Kasumi-1 (cell line): ENCODE measurements at places on chromosomes 16 and 17.

GRCh38 chr17:66398617-66399016 is 96.2 kb downstream of the PRKCA start:
- DNase-seq, result no peak

- no peak for DNase-seq
Observed at GRCh38 chr17:37087683-37088082, 138.9 kb downstream of the AATF start.

DNA sequence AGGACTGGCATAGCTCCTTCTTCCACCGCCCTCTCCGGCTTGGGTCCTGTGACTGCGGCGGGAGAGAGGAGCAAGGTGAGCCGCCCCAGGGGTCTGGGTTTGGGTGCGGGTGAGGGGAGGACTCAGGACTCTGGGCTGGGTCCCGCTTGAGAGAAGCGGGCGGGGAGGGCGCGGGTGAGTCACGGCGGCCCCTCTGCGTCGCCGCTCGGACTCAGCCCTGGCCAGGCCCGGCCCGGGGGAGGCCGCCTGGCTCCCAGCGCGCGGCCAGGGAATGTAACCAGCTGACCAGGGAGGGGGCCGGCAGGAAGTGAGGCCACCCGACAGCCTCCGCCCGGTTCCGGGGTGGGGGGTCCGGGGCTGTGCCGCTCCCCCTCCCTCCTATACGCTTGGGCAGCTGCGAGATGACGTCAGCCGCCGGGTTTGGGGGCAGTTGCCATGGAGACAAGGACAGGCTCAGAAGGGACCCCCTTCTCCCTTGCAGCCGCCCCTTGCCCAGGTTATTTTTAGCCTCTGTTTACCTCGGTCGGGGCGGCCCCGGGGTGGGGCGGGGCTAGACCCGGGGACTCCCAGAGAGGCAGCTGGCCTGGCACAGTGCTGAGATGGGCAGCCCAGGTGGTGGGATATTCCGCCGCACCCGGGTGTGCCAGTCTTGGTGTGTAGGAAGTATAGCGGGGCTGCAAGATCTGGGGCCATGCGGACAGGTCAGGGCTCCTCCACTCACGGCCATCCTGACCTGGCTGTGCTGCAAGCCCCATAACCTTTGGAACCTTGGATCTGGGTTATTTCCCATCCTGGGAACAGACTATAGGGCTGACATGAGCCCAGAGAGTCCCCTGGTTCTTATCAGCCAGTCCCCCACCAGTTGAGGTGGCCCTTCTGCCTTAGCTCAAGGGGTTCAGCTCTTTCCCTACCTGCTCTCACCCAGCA is 1.6 kb downstream of the RIPOR1 start:
- DNase-seq, result no peak

- DNase-seq, result no peak
Observed at GRCh38 chr17:65586899-65587298, 25.5 kb upstream of the AXIN2 start.

DNA sequence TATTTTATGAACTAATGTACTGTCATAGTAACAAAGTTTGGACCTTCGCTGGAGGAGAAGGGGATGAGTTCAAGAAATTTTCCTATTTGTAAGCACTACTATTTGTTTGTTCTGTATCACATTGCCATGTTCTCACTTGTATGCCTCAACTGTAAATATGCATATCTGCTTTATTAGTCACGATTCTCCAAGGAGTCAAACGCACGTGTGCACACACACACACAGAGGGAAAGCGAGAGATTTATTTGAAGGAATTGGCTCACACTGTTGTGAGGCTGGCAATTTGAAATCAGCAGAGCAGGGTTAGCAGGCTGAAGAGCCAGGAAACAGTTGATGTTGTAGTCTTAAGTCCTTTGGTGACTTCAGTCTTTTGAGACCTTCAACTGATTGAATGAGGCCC is 24.9 kb upstream of the MYH2 start:
- no peak for DNase-seq

GRCh38 chr16:57133886-57134285 is 41.5 kb downstream of the CPNE2 start:
- no peak for DNase-seq

GRCh38 chr16:7304279-7304678 is 28.4 kb upstream of the RBFOX1 start:
- no peak for DNase-seq

DNA sequence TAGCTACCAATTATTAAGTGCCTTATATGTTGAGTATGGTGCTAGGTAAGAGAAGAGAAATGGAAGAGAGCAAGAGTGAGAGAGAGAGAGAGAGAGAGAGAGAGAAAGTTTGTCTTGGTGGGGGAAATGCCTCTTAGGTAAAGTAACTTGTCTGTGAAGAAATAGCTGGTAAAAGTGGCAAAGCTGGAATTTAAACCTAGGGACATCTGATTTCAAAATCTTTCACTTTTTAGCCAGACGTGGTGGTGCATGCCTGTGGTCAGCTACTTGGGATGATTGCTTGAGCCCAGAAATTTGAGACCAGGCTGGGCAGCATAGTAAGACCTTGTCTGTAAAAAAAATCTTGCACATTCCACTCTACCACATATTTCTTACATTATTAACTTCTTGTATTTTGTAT is 23.0 kb upstream of the CDR2 start:
- DNase-seq, result no peak

DNA sequence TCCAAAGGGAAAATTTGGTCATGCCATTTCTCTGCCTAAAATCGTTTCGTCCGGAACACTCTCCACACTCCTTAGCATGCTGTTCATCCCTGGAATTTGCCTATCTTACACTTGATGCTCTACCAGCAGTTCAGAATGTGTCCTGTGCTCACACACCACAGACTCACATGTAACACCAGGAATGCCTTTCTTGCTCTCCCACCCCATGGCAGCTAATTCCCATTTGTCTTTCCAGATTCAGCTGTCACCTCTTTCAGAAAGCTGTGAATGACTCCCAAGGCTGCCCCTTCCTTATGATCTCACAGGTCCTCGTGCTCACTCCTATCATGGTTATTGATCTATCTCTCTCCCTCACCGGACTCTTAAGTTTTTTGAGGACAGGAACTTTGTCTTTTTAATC is 38.1 kb downstream of the HYDIN start:
- DNase-seq, result no peak

- no peak for DNase-seq
Observed at GRCh38 chr17:38421171-38421841, 7.0 kb upstream of the ARHGAP23 start.

DNA sequence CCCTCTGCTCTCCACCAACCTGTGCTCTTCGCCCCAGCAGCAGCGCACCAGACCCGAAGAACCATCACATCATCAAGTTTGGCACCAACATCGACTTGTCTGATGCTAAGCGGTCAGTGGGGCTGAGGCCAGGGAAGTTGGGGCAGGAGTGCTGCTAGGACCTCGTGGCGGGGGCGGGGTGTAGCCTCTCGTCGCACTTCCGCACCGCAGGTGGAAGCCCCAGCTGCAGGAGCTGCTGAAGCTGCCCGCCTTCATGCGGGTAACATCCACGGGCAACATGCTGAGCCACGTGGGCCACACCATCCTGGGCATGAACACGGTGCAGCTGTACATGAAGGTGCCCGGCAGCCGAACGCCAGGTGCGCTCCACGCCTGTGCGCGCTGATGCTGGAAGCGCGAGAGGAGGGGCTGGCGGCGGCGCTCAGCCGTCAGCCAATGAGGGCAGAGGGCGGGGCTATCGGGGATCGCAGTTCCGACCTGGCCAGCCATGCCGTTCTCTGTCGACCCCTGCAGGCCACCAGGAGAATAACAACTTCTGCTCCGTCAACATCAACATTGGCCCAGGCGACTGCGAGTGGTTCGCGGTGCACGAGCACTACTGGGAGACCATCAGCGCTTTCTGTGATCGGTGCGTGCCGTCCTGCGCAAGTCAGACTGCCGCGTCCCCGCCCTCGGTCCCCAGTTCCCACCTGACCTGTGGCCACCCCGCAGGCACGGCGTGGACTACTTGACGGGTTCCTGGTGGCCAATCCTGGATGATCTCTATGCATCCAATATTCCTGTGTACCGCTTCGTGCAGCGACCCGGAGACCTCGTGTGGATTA is 3.2 kb upstream of the TMEM88 start:
- DNase-seq, result peak; percentile 70

GRCh38 chr16:64253096-64253495 is 868.8 kb downstream of the CDH11 start:
- DNase-seq, result no peak

DNA sequence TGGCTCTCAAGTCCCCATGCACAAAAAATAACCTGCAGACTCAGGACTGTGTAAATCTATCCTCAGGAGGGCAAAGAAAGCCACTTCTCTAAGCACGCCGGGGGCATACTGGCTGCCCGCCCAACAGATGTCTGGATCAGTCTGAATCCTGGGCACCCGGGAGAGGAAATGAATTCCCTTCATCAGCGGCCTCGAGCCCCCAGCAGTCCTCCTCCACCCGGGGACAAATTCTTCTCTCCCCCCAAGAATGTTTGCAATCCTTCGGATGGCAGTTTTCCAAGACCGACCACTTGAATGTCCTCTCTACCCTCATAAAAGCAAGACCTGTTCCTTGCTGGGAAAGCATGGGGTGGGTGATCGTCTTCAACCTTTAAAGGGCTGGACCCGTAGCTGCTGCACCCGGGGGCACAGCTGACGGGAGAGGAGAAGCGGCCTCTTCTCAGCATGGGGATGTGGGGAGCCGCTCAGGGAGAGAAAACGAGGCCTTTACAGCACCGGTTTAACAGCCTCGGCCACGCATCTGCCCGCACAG is 9.4 kb upstream of the MAP2K3 start:
- DNase-seq, result no peak

DNA sequence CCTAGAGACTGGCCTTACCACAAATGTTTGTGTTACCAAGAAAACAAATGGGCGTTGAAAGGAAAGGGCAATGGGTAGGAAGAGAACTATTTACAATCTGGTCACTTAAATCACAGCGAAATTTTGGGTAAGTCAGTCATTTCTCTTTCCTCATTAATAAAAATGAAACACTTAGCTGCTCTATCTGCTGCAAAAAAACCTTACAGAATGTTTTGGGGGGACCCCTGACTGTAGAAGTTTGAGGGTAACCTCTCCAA is 742 bp upstream of the NUTF2 start:
- no peak for DNase-seq

- no peak for DNase-seq
Observed at GRCh38 chr16:82995286-82995923, 368.6 kb downstream of the CDH13 start.

DNA sequence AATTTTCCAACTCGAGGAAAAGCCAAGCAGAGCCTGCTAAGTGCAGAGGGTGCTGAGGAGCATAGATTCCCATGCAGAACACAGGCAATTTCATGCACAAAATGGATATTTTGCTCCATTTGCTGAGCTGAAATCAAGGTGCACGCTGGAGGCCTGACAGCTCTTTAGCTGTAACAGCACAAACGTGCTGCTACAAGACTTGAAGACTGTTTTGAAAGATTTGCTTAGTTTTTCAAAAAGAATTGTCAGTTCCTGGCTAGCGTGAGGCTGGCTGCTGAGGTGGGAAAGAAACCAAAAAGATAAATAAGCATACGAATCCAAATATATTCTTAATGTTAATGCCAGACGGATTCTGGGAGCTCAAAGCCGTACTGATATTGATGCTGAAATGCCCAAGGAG is 309.0 kb upstream of the MAF start:
- DNase-seq, result no peak

DNA sequence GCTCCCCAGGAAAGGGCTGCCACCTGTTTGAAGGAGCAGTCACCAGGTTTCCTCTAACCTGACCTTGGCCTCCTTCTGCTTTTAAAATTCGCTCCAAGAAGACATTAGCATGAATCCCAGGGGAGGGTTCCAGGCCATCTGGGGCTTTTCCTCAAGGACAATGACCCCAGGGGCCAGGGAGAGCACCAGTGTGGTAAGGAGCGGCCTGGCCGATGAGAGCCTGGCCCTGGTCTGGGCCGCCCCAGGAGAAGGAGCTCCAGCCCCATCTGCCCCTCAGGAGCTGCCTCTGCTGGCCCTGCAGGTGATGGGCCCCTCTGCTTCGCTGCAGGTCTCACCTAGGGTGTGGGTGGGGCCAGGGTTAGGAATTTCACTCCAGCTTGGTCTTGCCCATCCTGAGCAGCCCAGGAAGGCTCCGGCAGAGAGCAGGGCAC is 209.2 kb upstream of the TNRC6C start:
- no peak for DNase-seq

DNA sequence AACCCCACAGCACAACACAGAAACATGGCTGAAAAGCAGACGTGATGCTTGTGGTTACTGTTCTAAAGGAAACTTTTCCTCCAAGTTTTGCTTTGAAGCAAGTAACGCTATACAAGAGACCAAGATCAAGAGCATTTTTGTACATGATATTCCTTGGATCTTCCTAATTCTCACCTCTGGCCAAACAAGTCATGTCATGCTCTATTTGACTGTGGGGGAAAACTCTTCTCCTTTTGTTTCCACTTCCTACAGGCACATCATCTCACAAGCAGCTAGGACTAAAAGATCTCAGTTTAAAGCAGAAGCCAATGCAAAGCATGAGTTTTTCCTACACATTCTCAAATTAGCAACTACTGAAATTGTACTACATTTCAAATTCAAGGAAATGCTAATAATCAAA is 50.7 kb downstream of the CFDP1 start:
- no peak for DNase-seq

GRCh38 chr17:75194879-75195278 is 10.6 kb upstream of the NUP85 start:
- no peak for DNase-seq

DNA sequence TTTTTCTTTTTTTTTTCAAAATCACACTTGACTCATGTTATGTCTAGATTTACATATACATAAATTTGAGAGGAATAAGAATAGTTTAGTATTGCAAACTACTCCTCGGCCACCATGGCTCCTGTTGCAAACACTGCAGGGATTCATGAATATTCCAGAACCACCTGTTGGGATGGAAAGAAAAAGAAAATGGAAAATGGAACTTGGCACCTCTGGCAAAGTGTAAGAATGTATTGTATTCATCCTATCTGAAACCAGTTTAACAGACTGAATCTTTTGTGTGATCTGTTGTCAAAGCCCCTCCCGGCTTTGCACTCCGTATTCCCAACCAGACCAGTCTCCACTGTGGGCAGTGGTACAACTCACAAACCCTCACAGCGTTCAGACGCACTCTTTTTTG is 124.4 kb downstream of the SPECC1 start:
- no peak for DNase-seq

DNA sequence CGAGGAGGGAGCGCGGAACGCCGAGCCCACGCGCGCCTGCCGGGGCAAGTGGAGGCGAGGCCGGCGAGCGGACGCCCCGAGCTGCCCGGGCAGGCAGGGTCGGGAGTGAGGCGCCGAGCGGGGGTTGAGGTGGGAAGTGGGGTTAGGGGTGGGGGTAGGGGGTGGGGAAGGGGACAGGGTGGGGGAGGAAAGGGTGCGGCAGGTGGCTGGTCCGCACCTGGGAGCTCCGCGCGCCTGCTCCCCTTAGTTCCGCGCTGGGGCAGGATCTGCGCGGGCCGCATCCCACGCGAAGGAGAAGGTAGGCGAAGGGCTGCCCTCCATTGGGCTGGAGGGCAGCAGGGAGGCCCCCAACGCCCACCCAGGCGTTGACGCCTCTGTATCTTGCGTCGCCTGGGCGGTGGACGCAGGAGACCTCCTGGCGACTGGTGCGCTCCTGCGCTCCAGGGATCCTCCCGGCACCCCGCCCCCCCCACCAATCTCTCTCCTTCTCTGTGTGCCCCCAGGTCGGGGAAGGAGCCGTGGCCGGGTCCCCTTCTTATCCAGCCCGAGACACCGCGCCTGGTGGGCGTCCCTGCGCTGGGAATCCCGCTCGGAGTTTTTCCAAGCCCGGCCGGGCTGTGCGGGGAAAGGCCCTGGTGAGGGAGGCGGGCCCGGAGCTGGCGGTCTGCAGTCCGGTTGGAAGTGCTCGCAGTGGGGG is 51.3 kb upstream of the AMZ2 start:
- no peak for DNase-seq
